Iris pigment epithelial cell (primary cell): ENCODE measurements at places on chromosomes 4 and X.

DNA sequence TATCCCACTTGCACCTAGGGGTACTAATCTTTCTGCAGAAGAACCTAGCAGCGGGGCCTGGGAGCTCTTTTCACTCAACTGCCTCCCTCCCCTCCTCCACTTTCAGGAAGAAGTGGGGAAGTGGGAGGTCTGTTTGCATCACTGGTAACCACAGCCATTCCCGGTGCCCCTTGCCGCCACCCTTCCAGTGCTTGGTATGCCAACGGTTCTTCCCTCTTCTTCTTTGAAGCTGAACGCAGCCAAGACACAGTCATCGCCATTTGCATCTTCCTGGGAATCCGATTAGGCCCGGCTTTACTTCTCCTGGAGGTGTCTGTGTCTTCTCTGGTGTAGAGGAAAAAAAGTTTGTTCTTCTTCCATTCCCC lies 47.2 kb upstream of the RBPJ start:
- DNase-seq: no peak

DNA sequence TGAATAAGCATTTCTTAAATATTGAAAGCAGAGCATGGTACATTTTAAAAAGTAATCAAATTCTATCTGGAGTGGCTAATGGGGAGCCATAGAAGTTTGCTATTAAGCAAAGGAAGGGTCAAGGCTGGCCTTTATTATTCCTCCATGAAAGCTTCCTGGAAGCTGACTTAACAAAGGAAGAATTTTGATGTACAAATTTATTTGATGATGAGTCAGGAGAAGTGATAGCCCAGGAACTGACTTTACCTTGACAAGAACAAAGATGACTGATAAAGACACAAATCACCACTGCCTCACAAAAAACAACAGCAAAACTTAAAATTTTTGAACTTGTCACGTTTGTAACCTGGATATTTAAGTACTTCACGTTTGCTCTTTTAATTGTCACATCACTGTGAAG lies 872.1 kb downstream of the PCDH7 start:
- no peak for DNase-seq

DNA sequence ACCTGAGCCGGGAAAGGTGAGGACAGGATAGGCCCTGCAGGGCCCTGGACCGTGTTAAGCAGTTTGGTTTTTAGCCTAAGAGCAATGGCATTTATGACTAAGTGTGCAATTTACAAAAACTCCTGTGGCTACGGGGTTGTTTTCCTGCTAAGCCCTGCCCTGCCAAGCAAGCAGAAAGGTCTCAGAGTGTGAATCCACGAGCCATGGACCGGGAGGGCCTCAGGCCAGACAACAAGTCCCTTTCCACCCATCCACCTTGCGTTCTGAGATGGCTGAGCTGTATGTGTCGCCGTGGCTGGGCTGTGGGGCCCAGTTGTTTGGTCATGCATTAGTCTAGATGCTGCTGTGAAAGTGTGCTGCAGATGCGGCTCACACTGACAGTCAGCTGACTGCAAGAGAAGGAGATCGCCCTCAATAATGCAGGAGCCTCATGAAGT lies 33.9 kb upstream of the AFAP1 start:
- DNase-seq: peak; percentile 77

GRCh38 chr4:140707325-140707724 lies 48.9 kb downstream of the TBC1D9 start:
- no peak for DNase-seq

GRCh38 chrX:71182871-71183270 lies 38.2 kb downstream of the NLGN3 start:
- no peak for DNase-seq

DNA sequence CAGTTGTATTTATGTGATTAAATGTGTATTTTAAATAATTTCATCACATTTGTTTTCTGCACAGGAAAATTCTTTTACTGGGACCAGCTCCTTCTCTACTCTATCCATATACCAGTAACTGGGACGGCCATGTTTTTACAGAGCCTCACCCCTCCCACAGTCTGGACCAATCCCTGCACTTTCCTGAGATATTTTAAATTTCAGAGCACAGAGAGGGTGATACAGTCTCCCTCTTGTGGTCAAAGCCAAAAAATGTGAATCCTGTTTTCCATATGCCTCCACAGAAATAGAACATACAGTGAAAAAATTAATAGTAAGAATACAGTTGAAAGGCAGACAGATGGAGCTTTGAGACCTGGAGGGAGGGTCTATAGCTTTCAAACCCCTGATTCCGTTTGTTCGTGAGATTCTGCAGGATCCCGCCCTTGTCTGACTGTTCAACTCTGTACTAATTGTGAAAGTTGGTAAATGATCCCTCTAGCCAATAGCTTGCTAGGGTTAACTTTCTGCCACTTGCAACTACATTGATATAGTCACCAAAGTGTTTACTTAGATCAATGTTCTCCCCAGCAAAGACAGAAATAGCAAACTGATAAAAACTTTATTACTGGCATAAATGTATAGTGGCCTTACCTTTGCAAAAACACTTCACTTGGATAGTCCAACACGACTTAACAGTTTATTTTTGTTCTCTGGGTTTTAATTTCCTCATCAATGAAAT lies 172.2 kb downstream of the PPARGC1A start:
- DNase-seq: peak; percentile 31

GRCh38 chrX:124475358-124475757 lies 129.0 kb downstream of the SH2D1A start:
- DNase-seq: no peak

DNA sequence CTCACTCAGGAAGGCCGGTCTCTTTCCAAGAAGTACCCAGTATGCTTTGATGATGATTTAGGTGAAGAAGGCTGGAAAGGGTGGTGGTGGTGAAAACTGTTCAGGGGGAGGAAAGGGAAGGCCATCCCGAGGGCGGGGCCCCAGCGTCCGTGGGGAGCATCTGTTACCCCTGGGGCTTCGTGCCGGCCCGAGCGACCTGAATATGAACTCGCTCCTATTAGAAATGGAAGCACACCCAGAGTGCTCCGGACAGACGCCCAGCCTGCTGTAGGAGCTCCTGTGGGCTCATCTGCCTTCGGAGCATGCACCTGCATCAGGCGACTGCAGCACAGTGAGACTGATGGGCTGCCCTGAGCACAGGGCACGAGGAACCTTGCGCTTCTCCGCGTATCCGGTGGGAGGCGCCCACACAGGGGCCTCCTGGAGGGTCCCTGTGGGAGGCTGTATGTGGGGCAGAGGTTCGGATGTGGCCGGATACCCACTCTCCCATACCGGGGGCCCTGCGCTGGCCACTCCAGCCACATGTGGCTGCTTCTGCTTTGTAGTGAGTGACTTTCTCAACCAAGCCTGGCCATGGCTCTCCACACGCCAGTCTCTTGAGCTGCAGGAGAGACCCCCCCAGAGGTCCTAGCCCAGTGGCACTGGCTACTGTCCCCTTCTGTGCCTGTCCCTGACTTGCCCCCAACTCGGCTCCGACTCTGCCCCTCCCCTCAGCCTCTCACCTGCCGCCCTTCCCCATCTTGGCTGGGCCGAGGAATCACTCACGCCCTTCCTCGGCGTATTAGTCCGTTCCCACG lies 36.7 kb downstream of the FGFRL1 start:
- no peak for DNase-seq

DNA sequence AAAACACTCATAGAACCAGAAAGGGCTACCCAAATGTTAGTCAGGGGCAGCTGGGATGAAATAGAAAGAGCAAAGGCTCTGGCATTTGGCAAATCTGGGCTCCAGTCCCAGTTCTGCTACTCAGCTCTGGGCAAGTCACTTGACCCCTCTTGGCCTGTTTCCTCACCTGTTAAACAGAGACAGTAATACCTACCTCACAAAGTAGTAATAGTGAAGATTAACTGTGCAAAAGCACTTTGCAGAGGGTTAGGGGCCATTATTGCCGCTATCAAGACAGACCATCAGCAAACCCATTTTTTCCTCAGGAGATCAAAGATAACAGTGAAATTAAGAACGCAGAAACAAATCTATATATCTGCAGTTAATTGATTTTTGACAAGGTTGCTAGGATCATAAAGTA lies 20.6 kb downstream of the ZBTB33 start:
- DNase-seq: no peak

DNA sequence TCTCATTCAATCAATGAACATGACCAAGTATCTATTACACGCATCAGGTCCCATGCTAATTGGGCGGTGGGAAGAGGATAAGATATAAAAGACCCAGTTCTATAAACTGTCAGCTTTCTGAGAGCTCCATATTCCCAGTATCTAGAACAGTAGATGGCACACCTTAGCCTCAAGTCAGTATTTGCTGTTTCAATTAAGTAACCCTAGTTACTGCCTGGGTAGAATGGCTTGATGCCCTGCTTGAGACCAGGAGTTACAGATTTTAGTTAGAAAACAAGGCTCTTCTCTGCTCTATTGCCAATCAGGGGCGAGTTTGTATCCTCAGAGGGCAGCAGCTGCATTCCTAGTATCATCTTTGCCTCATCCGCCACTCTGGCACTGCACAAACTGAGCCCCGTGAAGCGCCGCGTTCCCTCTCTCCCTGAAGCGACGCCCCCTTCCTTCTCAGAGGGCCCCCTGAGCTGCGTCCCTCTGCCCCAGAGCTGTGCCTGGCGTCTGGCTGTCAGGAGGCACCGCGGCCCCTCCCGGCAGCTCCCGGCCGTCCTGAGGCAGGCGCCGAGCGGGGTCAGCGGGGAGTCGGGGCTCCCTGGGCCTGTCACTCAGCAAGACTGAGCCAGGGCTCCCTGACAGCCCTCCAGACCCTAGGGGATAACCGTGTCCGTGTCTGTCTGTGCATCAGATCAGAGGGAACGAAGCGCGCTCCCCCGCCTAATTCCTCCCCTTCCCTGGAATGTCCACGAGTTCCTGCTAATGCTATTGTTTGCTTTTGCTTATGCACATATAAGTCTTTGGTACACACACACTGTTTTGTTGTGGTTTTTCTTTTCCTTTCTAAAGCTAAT lies 212.4 kb upstream of the TTC29 start:
- DNase-seq: peak; percentile 24

DNA sequence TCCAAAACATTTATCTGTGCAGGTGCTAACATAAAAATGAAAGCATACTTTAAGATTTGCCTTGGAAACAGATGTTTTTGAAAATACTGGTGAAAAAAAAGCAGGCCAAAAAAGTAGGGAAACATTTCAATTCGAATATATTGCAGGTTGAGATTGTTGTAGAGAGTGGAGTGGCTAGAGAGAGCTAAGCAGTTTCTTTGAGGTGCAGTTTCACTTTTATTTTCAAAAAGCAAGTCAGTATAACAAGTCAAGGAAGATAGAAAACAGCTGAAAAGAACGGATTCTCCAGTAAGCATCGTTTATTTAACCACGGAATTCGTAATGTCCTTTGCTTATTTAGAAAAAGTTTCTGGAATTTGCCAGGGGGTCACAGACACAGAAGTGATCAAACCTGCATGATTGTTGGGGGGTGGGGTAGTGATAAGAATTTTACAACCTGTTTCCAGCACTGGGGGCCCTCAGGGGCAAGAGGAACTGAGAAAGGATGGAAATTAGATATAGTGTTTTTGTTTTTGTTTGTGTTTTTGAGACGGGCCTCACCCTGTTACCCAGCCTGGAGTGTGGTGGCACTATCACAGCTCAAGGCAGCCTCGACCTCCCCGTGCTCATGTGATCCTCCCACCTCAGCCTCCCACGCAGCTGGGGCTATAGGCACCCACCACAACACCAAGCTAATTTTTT lies 175.0 kb downstream of the TENM3 start:
- DNase-seq: no peak

GRCh38 chrX:95156566-95156965 lies 1482.6 kb downstream of the FAM133A start:
- DNase-seq: no peak

GRCh38 chr4:837772-838171 lies 11.8 kb upstream of the CPLX1 start:
- no peak for DNase-seq

DNA sequence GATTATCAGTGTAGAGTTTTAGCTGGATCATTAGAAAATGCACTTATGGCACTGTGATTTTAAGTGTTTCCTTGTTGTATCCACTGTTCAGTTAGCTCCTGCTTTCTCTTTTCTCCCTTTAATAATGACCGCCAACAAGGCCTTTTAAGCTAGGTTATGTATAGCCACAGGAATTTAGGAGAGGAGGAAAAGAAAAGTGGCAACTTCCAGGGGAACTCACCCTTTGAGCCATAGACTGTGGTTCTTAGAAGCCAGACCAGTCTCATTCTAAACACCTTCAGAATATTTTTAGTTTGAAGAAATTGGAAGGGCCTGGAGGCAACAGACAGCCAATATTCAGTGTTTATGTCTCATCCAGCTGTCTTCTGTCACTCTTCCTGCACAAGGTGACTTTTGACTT lies 6.1 kb downstream of the FGF2 start:
- no peak for DNase-seq

DNA sequence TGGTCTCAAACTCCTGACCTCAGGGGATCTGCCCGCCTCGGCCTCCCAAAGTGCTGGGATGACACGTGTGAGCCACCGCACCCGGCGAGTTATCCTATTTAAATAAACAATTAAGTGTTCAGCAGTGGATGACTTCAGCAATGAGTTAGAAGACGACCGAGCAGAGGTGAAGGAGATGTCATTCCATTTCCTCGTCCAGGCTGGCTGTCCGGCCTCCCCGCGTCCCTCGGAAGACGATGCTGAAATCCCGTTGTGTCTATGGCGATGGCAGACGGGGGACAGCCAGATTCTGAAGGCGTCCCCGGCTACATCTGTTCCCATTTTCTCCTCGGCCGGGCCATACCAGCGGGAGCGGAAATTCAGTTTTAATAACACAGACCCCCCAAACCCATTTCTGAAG lies 209.8 kb downstream of the CRLF2 start:
- no peak for DNase-seq

GRCh38 chr4:123844374-123844773 lies 447.8 kb downstream of the SPRY1 start:
- no peak for DNase-seq

DNA sequence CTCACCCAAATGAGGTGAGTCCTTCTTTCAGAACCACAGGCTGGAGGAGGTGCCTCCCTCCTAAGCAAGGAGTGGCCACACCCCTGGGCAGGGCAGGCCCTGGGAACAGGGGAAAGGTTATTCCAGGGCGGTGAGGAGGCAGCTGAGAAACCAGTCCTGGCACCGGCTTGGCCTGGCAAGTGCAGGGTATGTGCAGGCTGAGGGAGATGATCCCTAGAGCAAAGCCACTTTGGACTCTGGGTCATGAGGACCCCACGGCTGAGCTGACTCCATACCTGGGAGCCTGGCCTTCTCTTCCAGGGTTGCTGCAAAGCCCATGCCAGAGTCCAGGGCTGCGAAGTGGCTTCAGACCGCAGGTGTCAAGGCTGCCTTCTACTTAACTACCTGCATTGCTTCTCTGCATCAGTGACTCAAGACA lies 49.5 kb upstream of the HELT start:
- DNase-seq: no peak

- DNase-seq: peak; percentile 62
Measured at GRCh38 chr4:10061650-10062415, 40.5 kb upstream of the SLC2A9 start.

GRCh38 chr4:113221990-113222389 lies 172.5 kb downstream of the ANK2 start:
- DNase-seq: peak; percentile 17

- DNase-seq: no peak
Measured at GRCh38 chrX:96715481-96715880, 30.8 kb downstream of the DIAPH2 start.

DNA sequence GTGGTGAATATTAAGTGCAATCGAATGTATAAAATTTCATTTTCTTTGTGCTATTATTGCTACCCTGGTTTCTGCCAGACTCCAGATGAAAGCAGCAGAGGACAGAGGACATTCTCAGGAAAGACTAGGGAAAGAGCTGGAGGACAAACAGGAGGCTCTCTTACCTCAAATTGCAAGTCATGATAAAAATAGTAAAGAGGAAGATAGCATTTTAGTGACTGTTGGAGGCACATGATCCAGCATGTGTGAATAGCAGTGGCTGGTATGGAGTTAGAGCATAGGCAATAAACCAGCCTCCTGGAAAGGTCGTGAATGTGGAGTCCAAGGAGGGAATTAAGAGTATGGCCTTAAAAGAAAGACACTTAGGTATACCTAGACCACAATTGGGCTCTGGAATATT lies 1040.0 kb downstream of the STPG2 start:
- no peak for DNase-seq
